ENCODE measurements at places on chromosomes 13 and 19.
A peak's percentile ranks its signal among the peaks of the same experiment; 100 is the strongest.

GRCh38 chr13:85521657-85522056, 277.6 kb downstream of the SLITRK6 start:
- DNase-seq: no peak

- no peak for DNase-seq
These were observed 1713.2 kb upstream of the SLC10A2 start for GRCh38 chr13:104779311-104779993.

DNA sequence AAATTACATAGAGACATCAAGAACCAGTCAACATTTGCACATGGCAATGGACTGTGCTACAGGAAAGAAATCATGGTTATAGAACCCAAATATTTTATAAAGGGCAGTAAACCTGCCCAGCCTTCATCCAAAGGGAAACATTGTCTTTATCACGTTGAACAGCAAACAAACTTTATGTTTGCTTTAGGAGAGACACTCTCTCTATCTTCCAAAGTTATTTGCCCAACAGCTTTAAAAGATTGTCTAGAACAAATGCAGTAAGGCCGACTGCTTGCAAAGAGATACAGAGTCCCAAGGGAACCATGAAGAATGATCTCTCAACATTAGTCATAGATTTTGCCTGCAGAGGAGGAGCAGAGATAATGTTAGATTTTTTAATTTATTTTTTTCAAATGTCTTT, 1323.5 kb upstream of the SLC10A2 start:
- no peak for DNase-seq

GRCh38 chr19:34692549-34692948, 15.1 kb downstream of the ZNF302 start:
- DNase-seq: no peak

- DNase-seq: no peak
These were observed 74.6 kb downstream of the SHISA2 start for GRCh38 chr13:25977216-25977615.

DNA sequence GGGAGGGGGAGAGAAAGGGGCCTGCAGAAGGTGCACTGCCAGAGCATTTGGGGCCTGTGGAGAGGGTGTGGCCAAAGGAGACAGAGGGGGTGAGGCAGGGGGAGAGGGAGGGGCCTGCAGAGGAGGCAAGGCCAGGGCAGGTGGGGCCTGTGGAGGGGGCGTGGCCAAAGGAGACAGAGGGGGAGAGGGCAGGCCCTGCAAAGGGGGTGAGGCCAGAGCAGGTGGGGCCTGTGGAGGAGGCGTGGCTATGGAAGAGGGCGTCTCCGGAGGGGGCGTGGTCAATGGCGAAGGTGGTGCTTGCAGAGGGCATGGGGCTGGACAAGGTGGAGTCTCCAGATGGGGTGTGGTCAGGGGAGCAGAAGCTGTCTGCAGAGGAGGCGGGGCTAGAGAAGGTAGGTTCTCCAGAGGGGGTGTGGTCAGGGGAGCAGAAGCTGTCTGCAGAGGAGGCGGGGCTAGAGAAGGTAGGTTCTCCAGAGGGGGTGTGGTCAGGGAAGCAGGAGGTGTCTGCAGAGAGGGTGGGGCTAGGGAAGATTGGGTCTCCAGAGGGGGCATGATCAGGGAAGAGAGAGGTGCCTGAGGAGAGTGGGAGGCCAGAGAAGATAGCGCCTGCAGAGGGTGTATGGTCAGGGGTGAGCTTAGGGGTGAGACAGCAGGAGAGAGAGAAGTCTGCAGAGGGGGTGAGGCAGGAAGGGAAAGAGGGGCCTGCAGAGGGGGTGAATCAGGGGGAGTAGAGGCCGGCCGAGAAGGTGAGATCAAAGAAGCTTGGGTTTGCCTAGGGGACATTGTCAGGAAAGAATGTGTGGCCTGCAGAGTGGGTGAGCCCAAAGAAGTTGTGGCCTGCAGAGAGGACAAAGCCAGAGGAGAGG, 3.4 kb downstream of the PRR36 start:
- DNase-seq: peak; percentile 71

GRCh38 chr19:23993440-23993839, 78.8 kb downstream of the ZNF726 start:
- DNase-seq: no peak

DNA sequence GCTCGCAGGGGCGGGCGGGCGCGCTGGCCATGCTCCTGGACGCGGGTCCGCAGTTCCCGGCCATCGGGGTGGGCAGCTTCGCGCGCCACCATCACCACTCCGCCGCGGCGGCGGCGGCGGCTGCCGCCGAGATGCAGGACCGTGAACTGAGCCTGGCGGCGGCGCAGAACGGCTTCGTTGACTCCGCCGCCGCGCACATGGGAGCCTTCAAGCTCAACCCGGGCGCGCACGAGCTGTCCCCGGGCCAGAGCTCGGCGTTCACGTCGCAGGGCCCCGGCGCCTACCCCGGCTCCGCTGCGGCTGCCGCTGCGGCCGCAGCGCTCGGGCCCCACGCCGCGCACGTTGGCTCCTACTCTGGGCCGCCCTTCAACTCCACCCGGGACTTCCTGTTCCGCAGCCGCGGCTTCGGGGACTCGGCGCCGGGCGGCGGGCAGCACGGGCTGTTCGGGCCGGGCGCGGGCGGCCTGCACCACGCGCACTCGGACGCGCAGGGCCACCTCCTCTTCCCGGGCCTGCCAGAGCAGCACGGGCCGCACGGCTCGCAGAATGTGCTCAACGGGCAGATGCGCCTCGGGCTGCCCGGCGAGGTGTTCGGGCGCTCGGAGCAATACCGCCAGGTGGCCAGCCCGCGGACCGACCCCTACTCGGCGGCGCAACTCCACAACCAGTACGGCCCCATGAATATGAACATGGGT, 599 bp downstream of the ZIC2 start:
- no peak for DNase-seq

- DNase-seq: no peak
These were observed 9.3 kb downstream of the POU2F2 start for GRCh38 chr19:42122691-42123607.

DNA sequence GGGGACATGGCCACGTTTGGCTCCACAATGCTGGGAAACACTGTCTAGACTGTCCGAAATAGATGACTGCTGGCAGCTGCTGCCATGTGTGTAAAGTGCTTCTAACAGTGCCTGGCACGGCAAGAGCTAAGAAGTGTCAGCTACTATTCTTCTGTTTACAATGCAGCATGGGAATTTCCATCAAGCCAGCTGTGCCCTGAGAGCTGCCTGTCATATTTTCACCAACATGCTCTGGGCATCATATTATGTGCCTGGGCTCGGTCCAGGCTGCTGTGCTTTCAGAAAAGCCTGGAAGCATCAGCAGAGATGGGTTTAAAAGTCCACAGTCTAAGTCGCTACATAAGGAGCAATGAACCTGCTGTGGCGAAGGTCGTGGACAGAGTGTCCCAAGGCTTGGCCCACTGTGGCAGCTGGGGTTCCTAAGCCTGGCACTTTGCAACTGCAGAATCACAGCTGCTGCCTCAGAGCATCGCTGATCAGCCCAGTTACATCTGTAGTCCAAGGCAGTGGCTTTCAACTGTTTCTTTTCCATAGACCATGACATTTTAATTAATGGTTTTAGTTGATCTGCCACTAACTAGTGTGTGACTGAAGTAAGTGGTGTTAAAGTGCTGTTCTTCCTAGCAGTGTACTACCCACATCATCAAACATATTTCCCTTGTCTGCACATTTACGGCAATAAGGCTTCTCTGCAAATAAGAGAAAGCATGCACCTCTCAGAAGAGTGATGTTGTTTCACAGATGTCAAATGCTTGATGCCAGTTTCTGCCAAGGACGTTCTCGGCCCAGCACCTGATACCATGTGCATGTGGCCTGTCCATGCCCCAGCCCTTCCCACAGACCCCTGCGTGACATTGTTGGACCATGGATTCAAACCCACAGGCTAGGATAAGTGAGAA, 95.7 kb upstream of the C1QTNF9B start:
- peak; percentile 97 for DNase-seq

DNA sequence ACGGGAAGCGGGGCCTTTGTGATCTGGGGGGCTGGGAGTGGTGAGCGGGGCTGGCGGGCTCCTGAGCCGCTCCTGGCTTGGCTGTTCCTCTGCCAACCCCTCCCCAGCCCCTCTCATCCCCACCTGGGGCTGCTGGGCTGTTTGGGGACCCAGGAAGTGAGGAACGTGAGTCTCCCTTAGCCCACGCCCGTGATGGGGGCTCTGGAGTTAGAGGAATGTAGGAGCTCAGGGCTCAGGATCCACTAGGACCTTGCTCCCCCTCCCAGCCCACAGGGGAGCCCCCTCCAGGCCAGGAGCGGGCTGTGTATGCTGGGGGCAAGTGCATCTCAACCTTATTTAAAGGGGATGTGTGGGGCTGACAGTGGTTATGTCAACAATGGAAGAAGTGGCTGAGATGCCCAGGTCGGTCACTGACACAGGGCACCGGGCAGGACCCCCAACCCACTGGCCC, 134.1 kb downstream of the URI1 start:
- no peak for DNase-seq

DNA sequence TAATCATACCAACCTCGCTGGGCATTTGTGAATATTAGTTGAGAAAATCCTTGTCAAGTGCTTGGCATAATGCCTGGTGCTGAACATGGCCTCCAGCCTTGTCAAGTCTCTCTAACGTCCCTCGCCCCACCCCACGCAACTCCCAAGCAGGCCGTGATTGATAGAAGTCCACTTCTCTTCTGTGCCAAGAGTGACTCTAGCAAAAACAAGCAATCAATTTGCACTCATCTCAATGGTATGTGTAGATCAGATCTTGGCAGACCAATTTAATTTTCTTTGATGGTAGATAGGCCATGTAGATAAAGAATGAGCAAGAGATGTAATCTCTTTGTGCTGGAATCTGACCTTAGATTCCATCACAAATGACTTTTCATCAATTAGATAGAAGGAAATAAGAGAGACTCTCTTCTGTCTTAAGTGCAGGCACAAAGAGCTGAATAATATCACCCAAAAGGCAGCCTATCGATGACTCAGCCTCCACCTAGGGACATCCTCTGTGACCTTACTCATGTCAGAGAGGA, 31.0 kb upstream of the KATNAL1 start:
- no peak for DNase-seq

DNA sequence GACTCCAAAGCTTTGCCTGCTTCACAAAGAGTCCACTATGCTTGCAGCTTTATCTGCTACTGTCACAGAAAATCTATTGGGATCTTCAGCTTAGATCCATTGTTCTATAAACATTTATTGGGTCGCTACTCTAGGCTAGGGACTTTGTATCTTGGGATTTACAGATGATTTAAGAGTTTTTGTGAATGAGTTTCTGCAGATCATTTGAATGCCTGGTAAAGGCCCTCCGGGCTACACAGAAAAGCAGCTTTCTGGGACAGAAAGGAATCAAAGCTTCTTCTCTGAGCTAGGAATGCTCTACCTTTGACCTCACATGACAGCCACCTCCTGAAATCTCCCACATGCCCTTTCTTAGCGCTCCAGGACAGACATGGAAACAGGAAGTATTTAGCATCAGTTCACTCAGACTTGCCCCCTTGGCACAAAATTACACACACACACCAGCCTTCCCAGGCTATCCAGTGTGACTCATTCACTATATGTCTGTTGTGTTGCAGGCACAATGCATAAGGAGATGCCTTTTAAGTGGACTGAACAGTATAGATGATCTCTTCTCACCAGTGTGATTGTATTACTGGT, 492.4 kb downstream of the DACH1 start:
- no peak for DNase-seq

GRCh38 chr13:24050292-24050711, 110.2 kb upstream of the SPATA13 start:
- peak; percentile 94 for DNase-seq

GRCh38 chr13:52835071-52835839, 13.2 kb downstream of the PCDH8 start:
- DNase-seq: no peak

GRCh38 chr13:85806553-85807175, 7.4 kb upstream of the SLITRK6 start:
- DNase-seq: no peak

- no peak for DNase-seq
These were observed 689.3 kb upstream of the ATXN8OS start for GRCh38 chr13:69418319-69418718.

GRCh38 chr13:99995589-99996380, 14.2 kb downstream of the ZIC2 start:
- no peak for DNase-seq

DNA sequence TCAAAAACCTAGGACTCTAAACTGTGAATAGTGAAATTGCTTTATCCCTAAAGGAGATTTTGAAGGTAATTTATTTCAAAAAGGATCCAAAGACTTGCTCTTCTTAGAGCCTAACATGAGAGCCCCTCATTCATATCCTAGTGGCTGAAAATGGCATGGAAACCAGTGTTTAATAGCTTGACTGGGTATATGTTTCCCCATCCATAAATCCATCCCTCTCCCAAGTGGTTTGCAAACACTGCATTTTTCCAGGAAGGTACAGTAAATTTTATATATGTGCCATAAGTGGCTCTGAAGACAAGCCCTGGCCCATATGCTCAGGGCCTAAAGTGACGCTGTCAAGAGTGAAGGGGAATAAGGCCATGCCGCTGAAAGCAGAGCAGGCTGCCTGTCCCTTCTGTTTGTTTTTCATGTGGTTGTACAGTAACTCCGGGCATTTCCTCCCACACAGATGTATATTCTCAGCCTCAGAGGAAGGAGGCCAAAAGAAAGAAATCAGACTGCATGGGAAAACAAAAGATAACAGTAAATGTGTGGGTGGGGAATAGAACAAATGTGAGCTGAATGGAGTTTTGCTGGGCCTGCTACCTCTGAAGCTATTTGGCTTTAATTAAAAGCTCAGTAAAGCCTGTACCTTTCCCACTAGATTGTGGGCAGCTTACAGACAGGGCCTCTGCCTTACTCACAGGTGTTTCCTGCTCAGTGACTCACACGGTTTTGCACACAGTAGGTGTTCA, 181.9 kb downstream of the PCDH9 start:
- no peak for DNase-seq

DNA sequence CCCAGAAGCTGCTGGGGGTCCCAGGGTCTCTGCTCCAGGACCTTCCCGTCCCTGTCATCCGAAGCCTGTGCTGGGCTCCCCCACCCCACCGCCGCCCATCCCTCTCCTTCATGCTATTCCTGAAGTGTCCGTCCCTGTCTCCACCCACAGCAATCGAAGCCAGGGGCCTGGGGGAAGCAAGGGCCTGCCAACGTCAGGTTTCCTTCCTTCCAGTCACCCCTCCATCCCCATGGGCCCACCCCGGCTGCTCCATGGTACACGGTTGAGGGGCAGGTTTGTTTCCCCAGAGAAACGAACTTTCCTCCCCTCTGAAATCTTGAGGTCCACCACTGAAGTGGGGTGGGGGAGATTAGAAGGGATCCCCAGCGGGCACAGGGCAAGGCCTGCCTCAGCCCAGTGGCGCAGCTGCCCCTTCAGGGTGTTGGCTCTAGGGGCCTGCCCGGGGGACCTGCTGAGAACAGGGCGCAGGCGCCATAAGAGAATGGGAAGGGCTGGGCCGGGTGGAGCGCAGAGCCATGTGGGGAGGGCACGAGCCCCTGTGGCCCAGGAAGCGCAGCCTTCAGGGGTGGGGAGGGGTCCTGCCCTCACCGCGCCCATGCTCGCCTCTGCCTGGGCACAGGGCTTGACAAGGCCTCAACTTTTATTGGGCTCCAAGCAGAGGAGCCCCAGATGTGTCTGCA, 16.1 kb downstream of the CEBPG start:
- no peak for DNase-seq

- no peak for DNase-seq
These were observed 687.8 kb downstream of the EFNB2 start for GRCh38 chr13:105847527-105848291.

All from posterior cingulate gyrus (tissue), 11 donors.